GM12878 (cell line): ENCODE measurements at places on chromosomes 1 and 21. TPM values are rescaled to one million over a fixed set of nuclear protein-coding genes. Genes with fewer than 3 reads are reported as not detected.
A peak's percentile ranks its signal among the peaks of the same experiment; 100 is the strongest.

The SH3BGR gene
- 0.97 and 1.2 TPM in 2 replicates for total RNA-seq

DNA sequence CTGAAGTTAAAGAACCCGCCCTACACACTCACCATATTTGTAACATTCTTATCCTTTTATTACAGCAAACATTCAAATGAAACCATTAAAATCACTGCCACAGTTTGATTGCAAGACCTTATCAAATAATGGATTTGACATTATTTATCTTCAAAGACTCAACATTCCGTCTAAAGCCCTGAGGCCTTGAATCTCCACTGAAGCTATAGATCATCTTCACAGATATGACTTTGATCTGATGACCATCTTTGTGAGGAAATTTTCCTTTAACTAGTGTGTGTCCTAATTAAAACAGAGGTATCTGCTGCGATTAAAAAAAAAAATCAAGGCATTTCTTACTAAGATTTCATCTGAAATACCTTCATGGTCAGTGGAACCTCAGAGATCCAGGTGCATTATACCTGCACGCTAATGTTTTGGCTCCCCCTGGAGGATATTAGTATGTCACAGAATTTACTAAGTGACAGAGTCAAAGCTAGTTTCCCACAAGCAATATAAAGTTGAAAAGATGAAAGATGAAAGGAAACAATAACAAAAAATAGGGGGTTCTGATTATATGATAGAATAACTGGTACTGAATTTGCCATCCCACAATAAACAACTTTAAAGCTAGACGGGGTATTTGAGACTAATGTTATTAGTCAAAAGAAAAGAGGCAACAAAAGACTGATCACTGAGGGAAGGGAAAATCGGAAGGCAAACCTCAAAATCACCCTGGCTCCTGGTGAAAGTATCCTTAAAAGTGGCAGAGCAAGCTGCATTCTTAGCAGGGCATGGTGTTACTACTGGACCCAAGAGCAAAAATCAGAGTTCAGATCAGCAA, 923.4 kb downstream of the NCAM2 start:
- no peaks in the 10 kb centered on the region for H3K27me3 ChIP-seq
- H3K27ac ChIP-seq: no peak overlapping the region
- DNase-seq: no peak
- H3K4me1 ChIP-seq: no peaks in the 10 kb centered on the region
- H3K36me3 ChIP-seq: no peaks in the 10 kb centered on the region
- H3K4me3 ChIP-seq: no peak overlapping the region

- no peaks in the 10 kb centered on the region for H3K36me3 ChIP-seq
- no peak for DNase-seq
- H3K4me1 ChIP-seq: no peaks in the 10 kb centered on the region
- H3K27me3 ChIP-seq: no peaks in the 10 kb centered on the region
Observed at GRCh38 chr1:79197421-79197820, 190.9 kb upstream of the ADGRL4 start.

- no peaks in the 10 kb centered on the region for H3K36me3 ChIP-seq
- H3K27ac ChIP-seq: no peak overlapping the region
- DNase-seq: no peak
- no peak overlapping the region for H3K4me3 ChIP-seq
- H3K4me1 ChIP-seq: no peaks in the 10 kb centered on the region
Observed at GRCh38 chr21:36803051-36803645, 104.2 kb downstream of the SIM2 start.

GRCh38 chr1:11062965-11063401, 3.2 kb upstream of the SRM start:
- H3K27me3 ChIP-seq: no peaks in the 10 kb centered on the region
- peaks cover 12% of the 10 kb centered on the region for H3K36me3 ChIP-seq
- peak; percentile 87 for DNase-seq
- peaks cover 26% of the 10 kb centered on the region for H3K4me1 ChIP-seq

DNA sequence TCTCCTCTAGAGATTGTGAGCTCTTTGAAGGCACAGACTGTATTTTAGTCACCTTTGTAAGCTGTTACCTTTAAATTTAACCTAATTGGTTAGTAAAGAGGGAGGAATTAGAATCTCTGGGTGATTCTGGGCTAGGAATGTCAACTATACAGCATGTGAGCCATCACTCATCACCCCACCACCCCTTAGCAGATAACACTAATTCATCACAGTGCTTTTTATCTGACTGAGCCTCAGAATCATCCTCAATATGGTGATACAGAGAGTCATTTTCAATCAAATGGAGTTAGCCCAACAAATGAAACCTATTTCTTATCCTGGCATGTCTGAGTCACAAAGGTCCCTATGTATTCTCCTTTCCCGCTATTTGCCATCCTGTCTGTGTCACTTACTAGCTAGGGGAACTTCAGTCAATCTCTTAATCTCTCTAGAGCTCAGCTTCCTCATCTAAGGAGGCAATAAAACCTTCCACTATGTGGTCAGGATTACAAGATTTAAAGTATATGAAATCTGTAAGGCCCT, 13.3 kb downstream of the KCNJ10 start:
- no peak for DNase-seq
- H3K27me3 ChIP-seq: peaks cover 3% of the 10 kb centered on the region
- no peaks in the 10 kb centered on the region for H3K4me1 ChIP-seq
- H3K27ac ChIP-seq: no peak overlapping the region
- no peaks in the 10 kb centered on the region for H3K36me3 ChIP-seq
- no peak overlapping the region for H3K4me3 ChIP-seq

DNA sequence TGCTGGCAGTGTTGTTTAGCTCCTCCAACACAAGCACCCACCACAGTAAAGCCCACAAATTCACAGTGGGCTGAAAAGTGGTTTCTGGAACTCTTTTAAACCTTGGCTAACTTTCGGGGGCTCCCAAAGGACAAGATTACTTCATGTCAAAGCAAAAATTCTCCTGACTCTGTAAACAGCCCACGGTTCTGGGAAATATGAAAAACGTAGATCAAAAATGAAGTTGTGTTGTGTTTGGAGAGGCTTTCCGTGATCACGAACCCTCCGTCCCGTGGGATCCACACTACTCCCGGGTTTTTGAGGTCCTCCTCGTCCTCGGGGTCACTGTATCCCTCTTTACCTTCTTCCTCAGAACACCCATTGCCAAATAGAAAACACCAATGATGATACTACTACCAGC, 159.0 kb upstream of the RUNX1 start:
- no peaks in the 10 kb centered on the region for H3K27me3 ChIP-seq
- no peaks in the 10 kb centered on the region for H3K36me3 ChIP-seq
- no peak for DNase-seq
- no peak overlapping the region for H3K27ac ChIP-seq
- H3K4me1 ChIP-seq: peaks cover 25% of the 10 kb centered on the region

- no peak overlapping the region for H3K27ac ChIP-seq
- no peak for DNase-seq
- H3K27me3 ChIP-seq: no peaks in the 10 kb centered on the region
Observed at GRCh38 chr1:58779059-58779754, 4.6 kb downstream of the JUN start.

The UTS2 gene
- total RNA-seq: not detected in 2 replicates

DNA sequence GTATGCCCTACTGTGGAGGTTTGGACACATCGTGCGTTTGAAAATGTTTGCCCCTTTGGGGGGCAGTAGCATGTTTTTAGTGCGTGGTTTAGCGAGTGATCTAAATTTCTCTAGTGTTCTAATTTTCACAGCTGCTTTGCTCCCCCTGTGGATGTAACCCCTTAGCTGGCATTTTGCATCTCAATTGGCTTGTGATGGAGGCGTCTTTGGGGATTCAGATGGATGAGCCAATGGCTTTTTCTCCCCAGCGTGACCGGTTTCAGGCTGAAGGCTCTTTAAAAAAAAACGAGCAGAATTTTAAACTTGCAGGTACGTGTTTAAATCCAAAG, 836 bp downstream of the CDC7 start:
- H3K4me3 ChIP-seq: peak overlapping the region; percentile 92
- H3K27ac ChIP-seq: peak overlapping the region; percentile 96
- H3K4me1 ChIP-seq: peaks cover 2% of the 10 kb centered on the region; the same call in 1 of the 2 replicates
- no peaks in the 10 kb centered on the region for H3K36me3 ChIP-seq

DNA sequence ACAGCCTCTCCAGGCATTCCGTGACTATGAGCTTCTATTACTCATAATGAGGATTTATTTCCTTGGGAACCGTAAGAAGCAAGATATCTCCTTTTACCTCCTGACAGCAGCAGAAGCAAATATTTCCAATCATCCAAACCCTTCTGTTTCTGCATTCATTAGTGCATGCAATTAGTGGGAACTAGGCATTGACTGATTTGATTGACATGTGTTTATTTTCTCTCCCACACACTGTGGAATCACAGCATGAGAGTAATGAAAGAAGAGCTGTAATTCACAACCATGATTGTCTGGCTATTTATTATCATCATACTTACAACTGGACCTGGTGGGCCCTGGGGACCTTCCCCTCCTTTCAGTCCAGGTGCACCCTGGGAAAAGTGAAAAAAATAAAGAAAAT, 146.8 kb downstream of the COL11A1 start:
- H3K27ac ChIP-seq: no peak overlapping the region
- no peaks in the 10 kb centered on the region for H3K27me3 ChIP-seq
- no peaks in the 10 kb centered on the region for H3K36me3 ChIP-seq
- no peak overlapping the region for H3K4me3 ChIP-seq
- no peak for DNase-seq

GRCh38 chr1:5752746-5753548, 239.3 kb downstream of the NPHP4 start:
- no peak for DNase-seq
- no peaks in the 10 kb centered on the region for H3K36me3 ChIP-seq
- no peaks in the 10 kb centered on the region for H3K4me1 ChIP-seq
- H3K4me3 ChIP-seq: no peak overlapping the region
- H3K27me3 ChIP-seq: no peaks in the 10 kb centered on the region; the same call in 1 of the 2 replicates
- H3K27ac ChIP-seq: no peak overlapping the region

The CELA3B gene
- total RNA-seq: 4.1 and 6.4 TPM in 2 replicates

The NHLH1 gene
- total RNA-seq: 0.80 and 0.85 TPM in 2 replicates

The FMO4 gene
- total RNA-seq: 0.32 and 0.72 TPM in 2 replicates

DNA sequence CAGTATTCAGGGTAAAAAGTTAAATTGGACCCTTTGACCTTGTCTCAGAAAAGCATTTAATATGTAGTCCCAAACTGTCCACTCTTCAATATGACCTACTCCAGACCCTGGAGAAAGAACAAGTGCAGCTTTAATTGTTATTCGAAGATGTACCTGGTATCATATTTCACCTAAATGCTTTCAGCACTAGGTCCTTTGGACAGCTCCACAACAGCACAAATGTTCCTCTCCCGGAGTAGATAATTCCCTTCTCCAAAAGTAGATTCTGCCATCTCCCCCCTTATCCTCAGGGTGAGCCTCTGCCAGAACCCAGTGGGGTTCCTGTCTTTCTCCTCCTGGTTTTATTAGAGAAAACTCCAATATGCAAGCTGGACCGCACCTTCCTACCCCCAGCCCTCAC, 104.5 kb upstream of the AJAP1 start:
- no peaks in the 10 kb centered on the region for H3K27me3 ChIP-seq
- no peaks in the 10 kb centered on the region for H3K36me3 ChIP-seq
- no peak for DNase-seq
- no peak overlapping the region for H3K4me3 ChIP-seq
- H3K4me1 ChIP-seq: no peaks in the 10 kb centered on the region
- H3K27ac ChIP-seq: no peak overlapping the region

- H3K27ac ChIP-seq: no peak overlapping the region
- H3K36me3 ChIP-seq: no peaks in the 10 kb centered on the region
- H3K27me3 ChIP-seq: no peaks in the 10 kb centered on the region
- no peak for DNase-seq
- H3K4me1 ChIP-seq: no peaks in the 10 kb centered on the region
Observed at GRCh38 chr1:238517711-238518110, 627.0 kb upstream of the ZP4 start.

GRCh38 chr1:52142220-52143183, 613 bp downstream of the ZFYVE9 start:
- H3K27ac ChIP-seq: peak overlapping the region; percentile 21
- DNase-seq: no peak
- H3K36me3 ChIP-seq: no peaks in the 10 kb centered on the region
- peaks cover 11% of the 10 kb centered on the region; the same call in 1 of the 2 replicates for H3K4me1 ChIP-seq
- H3K27me3 ChIP-seq: no peaks in the 10 kb centered on the region
- H3K4me3 ChIP-seq: peak overlapping the region; percentile 79

DNA sequence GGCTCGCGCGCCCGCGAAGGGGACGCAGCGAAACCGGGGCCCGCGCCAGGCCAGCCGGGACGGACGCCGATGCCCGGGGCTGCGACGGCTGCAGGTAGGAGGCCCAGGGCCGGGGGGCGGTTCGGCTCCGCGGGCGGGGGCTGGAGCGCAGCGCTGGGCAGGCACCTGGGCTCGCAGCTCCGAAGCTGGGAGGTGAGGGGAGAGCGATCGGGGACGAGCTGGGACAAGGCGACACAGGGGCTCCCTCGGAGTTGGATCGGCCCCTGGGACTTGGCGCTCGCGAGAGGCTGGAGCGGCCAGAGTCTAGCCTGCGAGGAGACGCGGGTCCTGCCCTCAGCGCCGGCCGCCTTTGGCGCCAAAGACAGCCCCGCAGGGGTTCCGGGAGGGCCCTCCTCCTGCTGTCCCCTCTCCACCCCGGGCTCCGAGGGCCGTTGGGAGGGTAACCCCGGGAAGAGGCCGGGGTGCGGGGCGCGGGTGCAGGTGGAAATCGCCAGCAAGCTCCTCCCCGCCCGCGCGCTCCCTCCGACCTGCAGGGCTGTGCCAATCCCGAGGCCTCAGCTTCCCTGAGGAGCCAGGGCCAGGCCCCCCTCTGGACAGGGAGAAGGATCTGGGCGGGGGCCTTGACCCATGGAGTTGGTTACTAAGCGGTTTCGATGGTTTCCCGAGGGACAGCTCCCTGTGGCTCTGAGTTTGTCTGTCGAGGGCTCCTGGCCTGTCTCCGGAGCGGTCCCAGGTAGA, 401 bp downstream of the TP73 start:
- peaks cover 34% of the 10 kb centered on the region for H3K4me1 ChIP-seq
- DNase-seq: no peak
- no peaks in the 10 kb centered on the region for H3K36me3 ChIP-seq
- peak overlapping the region; percentile 66 for H3K27ac ChIP-seq
- no peaks in the 10 kb centered on the region for H3K27me3 ChIP-seq
- peak overlapping the region; percentile 82 for H3K4me3 ChIP-seq

DNA sequence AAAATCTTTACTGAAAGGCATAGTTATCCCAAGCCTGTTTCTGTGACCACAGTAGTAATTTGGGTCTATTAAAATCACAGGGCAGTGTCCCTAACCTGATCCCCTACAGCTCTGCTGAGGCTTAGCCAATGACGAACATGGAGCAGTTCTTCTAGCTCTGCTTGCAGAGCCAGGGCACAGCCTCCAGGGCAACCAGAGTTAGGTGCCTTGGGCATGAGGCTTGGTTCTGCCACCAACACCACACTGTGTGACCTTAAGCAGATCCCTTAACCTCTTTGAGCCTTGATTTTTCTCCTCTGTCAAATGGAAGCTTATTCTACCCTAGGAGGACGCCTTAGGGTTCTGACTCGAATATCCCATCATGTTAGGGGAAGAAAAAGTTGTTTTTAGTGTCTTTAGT, 86.7 kb upstream of the TLR5 start:
- no peak overlapping the region for H3K4me3 ChIP-seq
- no peak overlapping the region for H3K27ac ChIP-seq
- no peaks in the 10 kb centered on the region for H3K36me3 ChIP-seq
- H3K27me3 ChIP-seq: no peaks in the 10 kb centered on the region; the same call in none of the 2 replicates
- no peak for DNase-seq

- H3K36me3 ChIP-seq: no peaks in the 10 kb centered on the region
- H3K4me1 ChIP-seq: no peaks in the 10 kb centered on the region
- no peak overlapping the region for H3K27ac ChIP-seq
- H3K27me3 ChIP-seq: no peaks in the 10 kb centered on the region
- DNase-seq: no peak
- H3K4me3 ChIP-seq: no peak overlapping the region
Observed at GRCh38 chr21:28833182-28833581, 159.5 kb downstream of the LTN1 start.
